Stimulated activated CD8-positive, alpha-beta memory T cell treated with anti-CD3 and anti-CD28 coated beads, Interleukin-7, amount 100 ng/mL, for 48 hours (primary cell): ENCODE measurements at places on chromosomes 12 and 14.

DNA sequence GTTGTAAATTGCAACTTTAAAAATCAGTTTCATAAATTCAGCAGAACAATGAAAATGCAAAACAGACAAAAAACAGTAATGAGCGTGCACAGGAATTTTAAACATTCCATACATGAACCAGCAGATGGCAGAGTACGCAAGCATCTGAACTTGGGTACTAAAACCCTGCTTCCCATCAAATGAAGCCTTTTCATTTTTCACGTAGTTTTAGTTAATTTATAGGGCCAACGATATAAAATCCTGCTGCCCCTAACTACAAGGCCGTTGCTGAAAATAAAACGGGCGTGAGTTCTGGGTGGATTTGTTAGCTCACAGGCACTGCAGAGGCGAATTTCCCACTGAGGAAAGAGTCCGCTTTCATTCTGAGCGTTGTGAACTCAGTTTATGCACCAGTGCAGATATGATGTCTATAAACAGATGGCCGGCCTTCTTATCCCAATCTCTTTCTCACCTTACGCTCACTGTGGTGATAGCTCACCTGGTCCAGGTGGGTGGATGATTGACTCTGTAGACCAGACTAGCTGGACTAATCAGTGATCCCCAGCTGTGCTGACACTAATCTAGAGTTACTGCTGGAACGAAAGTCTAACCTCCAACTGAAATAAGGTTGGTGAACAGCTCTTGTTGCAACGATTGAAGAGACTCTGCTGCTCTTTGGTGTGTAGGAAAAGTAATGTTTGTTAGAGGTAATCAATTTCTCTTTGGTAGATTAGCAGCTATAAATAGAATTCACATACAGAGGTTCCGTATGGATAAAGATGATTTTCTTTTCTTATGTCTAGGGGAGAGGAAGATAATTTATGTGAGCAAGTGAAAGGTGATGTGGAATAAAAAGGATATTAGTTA, 89.2 kb downstream of the PDZRN4 start:
- DNase-seq, result no peak

DNA sequence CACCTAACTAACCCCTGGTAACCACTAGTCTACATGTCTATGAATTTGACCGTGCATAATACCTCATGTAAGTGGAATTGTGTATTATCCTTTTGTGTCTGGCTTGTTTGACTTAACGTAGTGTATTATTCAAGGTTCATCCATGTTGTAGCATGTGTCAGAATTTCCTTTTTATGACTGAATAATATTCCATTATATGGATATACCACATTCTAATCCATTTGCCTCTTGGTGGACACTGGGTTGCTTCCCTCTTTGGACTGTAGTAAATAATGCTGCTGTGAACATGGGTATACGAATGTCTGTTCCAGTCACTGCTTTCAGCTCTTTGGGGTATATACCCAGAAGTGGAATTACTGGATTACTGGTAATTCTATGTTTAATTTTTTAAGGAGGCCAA, 3.3 kb downstream of the SNRPF start:
- no peak for DNase-seq

- DNase-seq, result no peak
Measured at GRCh38 chr12:2284321-2284813, 231.6 kb downstream of the CACNA1C start.

- no peak for DNase-seq
Measured at GRCh38 chr14:20415782-20416206, 2.5 kb upstream of the TEP1 start.

GRCh38 chr14:72558721-72559120, 335.2 kb downstream of the DPF3 start:
- DNase-seq, result no peak

DNA sequence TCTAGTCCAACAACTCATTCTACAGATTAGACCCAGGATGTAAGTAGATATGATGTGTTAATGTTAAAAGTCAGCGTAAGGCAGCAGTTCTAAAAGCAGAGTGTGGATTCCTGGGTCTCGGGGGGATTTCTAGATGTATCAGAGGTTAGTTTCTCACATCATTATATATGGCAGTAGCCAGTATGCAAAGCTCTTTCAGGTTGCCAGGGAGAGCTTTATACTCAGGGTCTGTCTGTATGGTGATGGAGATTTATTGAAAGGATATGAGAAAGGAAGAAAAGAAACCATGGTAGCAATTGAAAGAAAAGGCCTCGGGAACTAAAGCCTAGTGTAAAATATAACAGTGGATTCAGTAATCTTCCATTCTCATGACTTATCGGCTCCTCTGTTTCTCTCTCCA, 26.2 kb upstream of the PAWR start:
- DNase-seq, result no peak
